Activated CD4-positive, alpha-beta memory T cell treated with anti-CD3 and anti-CD28 coated beads, Interleukin-2, amount 10 ng/mL, durations not matched to agents 7 days and 5 days (primary cell): ENCODE measurements at places on chromosomes 4 and X. TPM values are rescaled to one million over a fixed set of nuclear protein-coding genes. Genes with fewer than 3 reads are reported as not detected.

DNA sequence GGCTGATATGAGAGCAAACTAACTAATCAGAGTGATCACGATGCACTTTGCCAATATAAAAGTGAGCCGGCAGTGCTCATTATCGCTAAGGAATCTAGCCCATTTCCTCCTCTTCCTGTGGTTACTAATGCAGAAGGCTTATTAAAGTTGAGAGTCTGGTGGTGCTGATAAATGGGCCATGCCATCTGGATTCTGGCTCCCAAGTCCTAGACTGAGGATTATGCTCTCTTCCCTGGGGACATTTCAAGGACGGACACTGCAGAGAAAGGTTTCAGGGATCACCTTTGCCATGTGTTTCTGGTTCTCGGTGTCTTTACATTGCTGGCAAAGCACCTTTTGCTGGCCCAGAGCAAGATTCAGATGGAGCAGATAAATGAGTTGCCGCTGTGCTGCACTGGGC is 85.3 kb downstream of the RTL5 start:
- DNase-seq = no peak
- peaks cover 39% of the 10 kb centered on the region for H3K4me1 ChIP-seq
- H3K4me3 ChIP-seq = no peak overlapping the region
- no peak overlapping the region for H3K27ac ChIP-seq
- H3K36me3 ChIP-seq = no peaks in the 10 kb centered on the region

DNA sequence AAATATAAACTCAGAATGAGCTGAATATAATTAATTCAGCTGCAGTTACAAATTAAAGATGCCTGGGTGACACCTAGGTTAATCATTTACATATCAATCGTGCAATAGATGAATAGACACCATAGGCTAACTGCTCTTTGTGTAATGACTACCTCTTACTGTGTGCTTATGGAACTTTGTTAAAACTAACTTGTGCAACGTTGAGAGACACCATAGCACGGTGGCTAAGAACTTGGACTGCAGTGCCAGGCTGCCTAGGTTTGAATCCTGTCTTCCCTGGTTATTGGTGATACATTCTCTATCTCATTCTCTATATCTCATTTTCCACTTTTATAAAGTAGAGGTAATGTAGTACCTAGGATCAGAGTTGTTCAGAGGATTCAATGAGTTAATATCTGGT is 46.9 kb downstream of the SMAD1 start:
- H3K4me3 ChIP-seq = no peak overlapping the region
- H3K36me3 ChIP-seq = no peaks in the 10 kb centered on the region
- peaks cover 6% of the 10 kb centered on the region for H3K27me3 ChIP-seq
- H3K4me1 ChIP-seq = no peaks in the 10 kb centered on the region

DNA sequence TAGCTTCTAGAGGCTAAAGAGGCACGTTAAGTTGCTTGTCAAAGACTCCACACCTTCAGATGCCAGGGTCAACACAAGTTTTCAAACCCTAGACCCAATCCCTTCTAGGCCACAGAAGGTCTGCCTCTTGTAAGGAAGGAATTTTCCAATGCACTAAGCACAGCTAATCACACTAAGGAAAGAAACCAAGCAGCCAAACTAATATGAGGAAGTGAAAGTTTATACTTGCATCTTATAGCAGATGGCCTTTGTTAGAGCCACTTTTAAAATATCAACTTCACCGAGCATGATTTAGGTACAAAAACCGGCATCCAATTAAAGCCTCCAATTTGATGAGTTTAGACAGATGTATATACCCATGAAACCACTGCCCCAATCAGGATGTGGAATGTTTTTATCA is 9.9 kb downstream of the FHL1 start:
- no peak overlapping the region for H3K4me3 ChIP-seq
- peaks cover 24% of the 10 kb centered on the region for H3K4me1 ChIP-seq
- H3K27ac ChIP-seq = no peak overlapping the region
- no peak for DNase-seq

GRCh38 chr4:72118017-72118416 is 86.2 kb downstream of the NPFFR2 start:
- H3K4me1 ChIP-seq = peaks cover under 1% of the 10 kb centered on the region
- no peaks in the 10 kb centered on the region for H3K27me3 ChIP-seq
- no peak overlapping the region for H3K4me3 ChIP-seq
- DNase-seq = no peak
- no peak overlapping the region for H3K27ac ChIP-seq

SLC26A1 gene
- 0.20 TPM for total RNA-seq
